ENCODE measurements at places on chromosomes 6 and 20. TPM values are rescaled to one million over a fixed set of nuclear protein-coding genes. Genes with fewer than 3 reads are reported as not detected.

The GABRR1 gene
- not detected for total RNA-seq

The MAP7 gene
- total RNA-seq = 0.49 TPM

The BPIFB1 gene
- total RNA-seq = not detected

The ABHD12 gene
- total RNA-seq = 25.9 TPM

The GATA5 gene
- not detected for total RNA-seq

The CUL9 gene
- 28.7 TPM for total RNA-seq

The E2F1 gene
- 23.7 TPM for total RNA-seq

The RCAN2 gene
- 8.0 TPM for total RNA-seq

The CCDC170 gene
- 0.82 TPM for total RNA-seq

The NDUFAF5 gene
- 15.8 TPM for total RNA-seq
